ENCODE measurements at places on chromosomes 16 and 17. TPM values are rescaled to one million over a fixed set of nuclear protein-coding genes. Genes with fewer than 3 reads are reported as not detected.

DNA sequence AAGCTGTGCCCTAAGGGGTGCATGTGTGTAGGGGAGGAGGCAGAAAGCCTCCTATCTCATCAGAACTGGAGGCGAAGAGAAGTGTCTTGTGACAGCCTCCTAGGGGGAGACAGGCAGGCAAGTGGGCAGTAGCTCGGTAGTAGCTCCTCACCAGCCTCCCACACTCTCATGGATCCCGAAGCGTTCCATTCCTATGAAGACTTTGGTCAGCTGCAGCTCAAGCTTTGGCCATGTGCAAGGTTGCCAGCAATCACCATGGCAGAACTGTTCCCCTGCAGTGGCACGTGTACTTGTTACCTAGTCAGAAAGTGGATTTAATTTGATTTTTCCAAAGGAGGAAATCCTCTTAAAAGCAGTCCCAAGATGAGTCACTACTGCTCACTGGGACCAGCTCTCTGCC is 6.7 kb downstream of the MRPL58 start:
- DNase-seq = no peak

TNK1 gene
- total RNA-seq = 4.8 TPM

- DNase-seq = no peak
These were observed 209.3 kb downstream of the HS3ST3B1 start for GRCh38 chr17:14510136-14510535.

GRCh38 chr17:37545486-37545885 is 55.8 kb downstream of the DUSP14 start:
- DNase-seq = no peak

ADAP2 gene
- 0.08 TPM for total RNA-seq

GRCh38 chr16:85755929-85756768 is 5.3 kb upstream of the C16orf74 start:
- DNase-seq = no peak

DNA sequence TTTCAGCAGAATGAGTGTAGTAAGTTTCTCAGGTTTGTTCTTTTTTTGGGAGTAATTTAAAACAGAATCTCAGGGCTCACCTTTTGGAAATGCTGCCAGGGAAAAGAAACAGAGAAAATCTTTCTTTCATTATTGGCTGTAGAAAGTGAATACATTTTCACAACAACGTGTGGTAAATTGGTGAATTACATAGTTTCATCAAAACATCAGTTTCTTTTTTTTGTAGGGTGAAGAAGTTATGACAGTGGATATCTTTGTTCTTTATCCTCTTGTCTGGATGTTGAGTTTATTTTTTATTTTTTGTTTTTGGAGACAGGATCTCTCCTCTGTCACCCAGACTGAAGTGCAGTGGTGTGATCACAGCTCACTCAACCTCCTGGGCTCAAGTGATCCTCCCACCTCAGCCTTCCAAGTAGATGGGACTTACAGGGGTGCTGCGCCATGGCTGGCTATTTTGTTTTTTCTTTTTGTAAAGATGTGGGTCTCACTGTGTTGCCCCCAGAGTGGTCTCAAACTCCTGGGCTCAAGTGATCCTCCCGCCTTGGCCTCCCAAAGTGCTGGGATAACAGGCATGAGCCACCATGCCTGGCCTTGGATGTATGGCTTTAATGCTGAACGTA is 2.4 kb downstream of the ZNF267 start:
- DNase-seq = no peak

MRPL58 gene
- total RNA-seq = 66.4 TPM

DNA sequence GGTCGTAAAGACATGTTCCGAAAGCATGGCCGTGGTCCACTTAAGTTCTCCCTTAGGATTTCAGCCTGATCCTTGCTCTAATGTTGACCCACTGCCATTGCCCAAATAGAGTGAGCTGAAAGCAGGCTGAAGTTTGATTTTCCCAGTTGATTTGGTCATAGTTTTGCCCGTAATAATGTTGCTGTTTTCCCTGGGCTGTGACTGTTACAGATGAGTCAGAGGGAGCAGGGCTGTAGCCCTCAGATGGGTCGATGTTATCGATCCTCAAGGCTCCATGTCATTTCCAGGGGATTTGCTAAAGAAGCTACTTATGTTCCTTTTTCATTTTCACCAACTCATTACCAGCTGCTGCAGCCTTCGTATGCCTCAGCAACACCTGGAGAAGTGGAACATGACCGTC is 169.0 kb upstream of the ZFHX3 start:
- DNase-seq = no peak

SHISA9 gene
- total RNA-seq = 0.03 TPM

DNA sequence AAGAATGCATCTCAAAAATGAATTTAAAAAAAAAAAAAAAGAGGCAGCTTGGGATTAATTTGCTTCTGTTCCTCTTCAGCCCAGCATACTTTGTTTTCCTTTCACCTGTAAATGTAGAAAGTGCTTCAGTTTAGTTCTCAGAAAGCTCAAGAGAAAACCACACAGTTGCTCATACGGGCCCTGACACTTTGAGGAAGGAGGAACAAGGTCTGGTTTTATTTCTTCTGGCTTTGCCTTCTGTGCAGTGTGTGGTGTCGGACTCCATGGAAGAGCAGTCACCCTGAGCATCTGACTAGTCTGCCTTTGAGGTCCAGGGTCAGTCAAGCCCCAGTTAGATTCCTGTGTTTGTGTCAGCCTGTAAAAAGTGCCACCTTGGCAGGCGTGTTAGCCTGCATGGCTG is 27.6 kb downstream of the NMT1 start:
- no peak for DNase-seq

- DNase-seq = no peak
These were observed 26.3 kb downstream of the COX10 start for GRCh38 chr17:14095631-14096030.
